Brain (organoid and tissue), 16 donors: ENCODE measurements at places on chromosomes 5 and 9.

- no peak for DNase-seq
These were observed 105.7 kb downstream of the SPRY4 start for GRCh38 chr5:142219146-142219545.

GRCh38 chr9:93120846-93121315 is 13.2 kb downstream of the NINJ1 start:
- no peak for DNase-seq

DNA sequence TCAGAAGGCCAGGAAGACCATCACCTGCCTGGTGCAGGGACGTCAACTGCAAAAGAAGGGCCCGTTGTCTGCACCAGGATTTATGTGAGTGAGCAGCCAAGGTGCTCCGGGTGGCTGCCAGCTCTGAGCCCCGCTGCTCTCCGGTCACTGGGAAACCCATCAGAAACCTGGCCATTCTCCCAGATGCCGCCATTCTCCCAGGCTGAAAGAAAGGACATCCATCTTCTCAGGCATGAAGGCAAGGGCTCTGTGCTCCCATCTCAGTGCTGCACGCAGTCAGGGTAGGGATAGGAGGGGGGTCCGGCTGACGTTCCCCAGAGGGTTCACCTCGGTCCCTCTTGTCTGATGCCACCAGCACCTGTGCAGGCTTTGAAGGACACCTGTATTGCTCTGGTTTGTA is 158.4 kb downstream of the ERCC6L2 start:
- peak; percentile 57 for DNase-seq

GRCh38 chr5:78129597-78129996 is 164.9 kb downstream of the AP3B1 start:
- no peak for DNase-seq

DNA sequence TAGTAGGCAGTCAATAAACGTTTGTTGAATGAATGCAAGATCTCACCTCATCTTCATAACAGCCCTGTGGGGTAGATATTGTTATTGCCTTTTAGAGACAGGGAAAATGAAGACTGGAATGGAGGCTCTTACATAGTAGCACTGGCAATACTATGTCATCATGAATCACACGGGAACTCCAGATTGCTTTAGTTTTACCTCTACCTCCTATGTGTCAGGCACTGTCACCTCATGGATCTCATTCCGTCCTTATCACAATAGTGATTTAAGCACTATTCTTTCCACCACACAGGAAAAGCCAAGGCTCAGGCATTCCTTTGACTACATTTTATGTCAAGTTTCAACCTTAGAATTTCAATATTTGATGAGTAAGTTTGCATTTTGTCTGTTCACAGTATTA is 2.9 kb upstream of the EPB41L4B start:
- no peak for DNase-seq
